ENCODE measurements at places on chromosomes 12 and 14. TPM values are rescaled to one million over a fixed set of nuclear protein-coding genes. Genes with fewer than 3 reads are reported as not detected.

TSPAN9 gene
- total RNA-seq: 27.4 TPM

CCDC38 gene
- not detected for total RNA-seq

COX8C gene
- total RNA-seq: not detected

RPL10L gene
- not detected for total RNA-seq

RNASE7 gene
- total RNA-seq: not detected

ADAM20 gene
- under 0.01 TPM for total RNA-seq

SERPINA12 gene
- total RNA-seq: not detected

SDR39U1 gene
- 17.5 TPM for total RNA-seq

PTGDR gene
- total RNA-seq: not detected

PLBD1 gene
- total RNA-seq: 6.6 TPM

EGLN3 gene
- 7.1 TPM for total RNA-seq

TDRD9 gene
- total RNA-seq: not detected

KRT72 gene
- total RNA-seq: not detected

PTGER2 gene
- total RNA-seq: 129 TPM

KRT74 gene
- not detected for total RNA-seq

CDKN3 gene
- total RNA-seq: 42.9 TPM

C14orf39 gene
- total RNA-seq: 0.78 TPM

SLC7A7 gene
- 9.1 TPM for total RNA-seq

RERG gene
- 0.26 TPM for total RNA-seq

LRRC10 gene
- not detected for total RNA-seq

LETMD1 gene
- 125 TPM for total RNA-seq

SIX6 gene
- not detected for total RNA-seq

FAM234B gene
- total RNA-seq: 8.1 TPM

PHC1 gene
- total RNA-seq: 37.6 TPM

WBP11 gene
- total RNA-seq: 21.1 TPM

TSPAN8 gene
- 0.13 TPM for total RNA-seq

P2RX7 gene
- not detected for total RNA-seq

RERGL gene
- not detected for total RNA-seq

PRPH gene
- total RNA-seq: not detected

RNASE9 gene
- total RNA-seq: not detected

CLMN gene
- 1.9 TPM for total RNA-seq

IFNG gene
- not detected for total RNA-seq

SOAT2 gene
- total RNA-seq: not detected

STON2 gene
- 1.9 TPM for total RNA-seq

BCL2L14 gene
- total RNA-seq: not detected

BICDL1 gene
- total RNA-seq: under 0.01 TPM

VRTN gene
- total RNA-seq: not detected

ITFG2 gene
- total RNA-seq: 15.2 TPM

INHBC gene
- total RNA-seq: not detected
